ENCODE measurements at places on chromosomes 6 and 20.

- no peak for DNase-seq
Measured at GRCh38 chr6:54390362-54390761, 82.1 kb downstream of the TINAG start.

GRCh38 chr6:33755070-33755869 lies 8.6 kb upstream of the IP6K3 start:
- DNase-seq: no peak

GRCh38 chr6:35905841-35906498 lies 14.9 kb downstream of the SRPK1 start:
- DNase-seq: no peak

- DNase-seq: peak; percentile 42
Measured at GRCh38 chr6:21922086-21922485, 328.5 kb downstream of the SOX4 start.

DNA sequence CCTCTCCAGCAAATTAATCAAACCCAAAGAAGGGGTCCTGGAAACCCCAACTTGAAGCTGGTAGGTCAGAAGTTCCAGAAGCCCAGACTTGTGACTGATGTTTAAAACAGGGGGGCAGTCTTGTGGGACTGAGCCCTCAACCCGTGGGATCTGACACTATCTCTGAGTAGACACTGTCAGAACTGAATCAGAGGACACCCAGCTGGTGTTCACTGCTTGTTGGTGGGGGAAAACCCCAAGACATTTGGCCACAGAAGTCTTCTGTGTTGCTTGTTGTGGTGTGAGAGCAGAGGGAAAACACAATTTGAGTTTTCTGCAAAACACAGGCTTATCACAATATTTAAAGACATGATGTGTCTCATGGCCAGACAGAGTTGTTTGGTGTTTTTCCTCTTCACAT lies 29.9 kb downstream of the KIF13A start:
- no peak for DNase-seq

GRCh38 chr20:53850319-53850718 lies 220.1 kb downstream of the BCAS1 start:
- DNase-seq: no peak
